ENCODE measurements at places on chromosomes 5 and 9. TPM values are rescaled to one million over a fixed set of nuclear protein-coding genes. Genes with fewer than 3 reads are reported as not detected.

DNA sequence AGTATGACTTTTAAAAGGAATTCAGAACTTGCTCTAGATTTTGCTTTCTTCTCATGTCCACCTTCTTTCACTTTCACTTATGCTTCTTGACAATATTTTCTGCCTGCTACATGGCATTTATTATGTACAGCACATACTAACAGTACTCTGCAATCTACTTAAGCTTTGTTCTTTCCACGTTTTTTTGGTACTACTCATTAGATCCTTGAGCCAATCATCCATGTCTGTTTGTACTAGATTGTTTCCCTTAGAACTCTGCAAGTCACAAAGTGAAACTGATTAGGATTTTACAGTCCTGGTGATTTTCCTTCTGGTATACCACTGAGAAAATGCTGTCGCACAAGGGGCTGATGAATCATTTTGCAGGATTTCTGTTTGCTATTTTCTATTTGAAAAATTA is 78.3 kb downstream of the PARP8 start:
- peaks cover 9% of the 10 kb centered on the region for H3K4me1 ChIP-seq
- peak overlapping the region; percentile 59 for H3K4me3 ChIP-seq
- peak overlapping the region; percentile 80 for H3K27ac ChIP-seq
- no peaks in the 10 kb centered on the region for H3K27me3 ChIP-seq
- H3K36me3 ChIP-seq, result no peaks in the 10 kb centered on the region

The GGTA1 gene
- 15.4 TPM for polyA plus RNA-seq

DNA sequence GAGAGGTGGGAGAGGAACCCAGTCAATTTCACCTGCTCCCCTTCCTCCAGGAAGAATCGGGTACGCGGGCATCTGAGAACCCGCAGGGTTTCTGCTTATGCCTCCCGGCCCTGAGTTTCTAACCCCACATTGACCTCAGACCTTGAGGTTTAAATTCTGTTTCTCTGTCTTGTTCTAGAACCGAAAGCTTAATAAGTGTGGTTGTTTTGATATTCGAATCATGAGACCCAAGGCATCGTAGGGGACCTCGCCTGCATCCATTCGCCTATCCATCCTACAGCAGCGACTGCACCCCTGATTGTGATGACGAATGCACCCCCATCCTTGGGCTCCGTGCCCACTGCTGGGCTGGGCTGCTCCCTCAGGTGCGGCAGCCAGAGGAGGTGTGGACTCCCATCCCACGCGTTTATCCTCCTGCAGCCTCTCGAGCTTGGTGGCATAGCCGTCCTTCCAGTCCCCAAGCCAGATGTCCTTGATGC is 80.8 kb upstream of the IER5L start:
- no peak for DNase-seq
- peaks cover 9% of the 10 kb centered on the region for H3K27me3 ChIP-seq
- peak overlapping the region; percentile 60 for H3K4me3 ChIP-seq
- no peak overlapping the region for H3K27ac ChIP-seq
- H3K36me3 ChIP-seq, result no peaks in the 10 kb centered on the region

The TRIM36 gene
- polyA plus RNA-seq, result 2.3 TPM

DNA sequence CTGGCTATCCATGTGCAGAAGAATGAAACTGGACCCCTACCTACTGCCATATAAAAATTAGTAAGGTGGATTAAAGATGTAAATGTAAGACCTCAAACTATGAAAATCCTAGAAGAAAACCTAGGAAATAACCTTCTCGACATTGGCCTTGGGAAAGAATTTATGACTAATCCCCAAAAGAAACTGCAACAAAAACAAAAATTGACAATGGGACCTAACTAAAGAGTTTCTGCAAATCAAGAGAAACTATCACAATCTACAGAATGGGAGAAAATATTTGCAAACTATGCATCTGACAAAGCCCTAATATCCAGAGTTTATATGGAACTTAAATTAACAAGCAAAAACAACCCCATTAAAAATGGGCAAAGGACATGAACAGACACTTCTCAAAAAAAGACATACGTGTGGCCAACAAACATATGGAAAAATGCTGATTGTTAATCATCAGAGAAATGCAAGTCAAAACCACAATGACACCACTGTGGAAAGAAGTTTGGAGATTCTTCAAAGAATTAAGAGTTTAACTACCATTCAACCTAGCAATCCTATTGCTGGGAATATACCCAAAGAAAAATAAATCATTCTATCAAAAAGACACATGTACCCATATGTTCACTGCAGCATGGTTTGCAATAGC is 98.5 kb downstream of the NR3C1 start:
- no peak overlapping the region for H3K4me3 ChIP-seq
- H3K36me3 ChIP-seq, result peaks cover 40% of the 10 kb centered on the region
- no peaks in the 10 kb centered on the region for H3K27me3 ChIP-seq
- DNase-seq, result no peak

The TRIM23 gene
- polyA plus RNA-seq, result 1.3 TPM

DNA sequence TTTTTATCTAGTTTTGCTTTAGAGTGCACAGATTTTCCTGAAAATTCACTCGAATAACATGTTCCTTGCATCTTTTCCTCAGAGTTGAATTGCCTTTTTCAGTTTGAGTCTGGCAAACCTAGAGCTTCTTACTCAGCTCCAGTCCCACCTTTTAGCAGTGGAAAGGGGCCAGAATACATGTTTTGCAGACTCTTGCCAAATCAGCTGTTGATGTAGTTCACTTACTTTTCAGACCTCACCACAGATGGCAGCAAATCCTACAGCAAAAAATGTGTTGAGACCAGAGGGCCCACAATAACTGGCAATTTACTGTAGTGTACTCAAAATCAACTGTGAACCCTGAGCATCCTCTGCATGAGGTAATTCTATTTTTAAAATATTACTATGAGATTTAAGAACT is 545.2 kb upstream of the ACO1 start:
- H3K36me3 ChIP-seq, result no peaks in the 10 kb centered on the region
- H3K4me1 ChIP-seq, result no peaks in the 10 kb centered on the region
- no peak overlapping the region for H3K27ac ChIP-seq
- H3K27me3 ChIP-seq, result no peaks in the 10 kb centered on the region
- H3K4me3 ChIP-seq, result no peak overlapping the region
- DNase-seq, result no peak

DNA sequence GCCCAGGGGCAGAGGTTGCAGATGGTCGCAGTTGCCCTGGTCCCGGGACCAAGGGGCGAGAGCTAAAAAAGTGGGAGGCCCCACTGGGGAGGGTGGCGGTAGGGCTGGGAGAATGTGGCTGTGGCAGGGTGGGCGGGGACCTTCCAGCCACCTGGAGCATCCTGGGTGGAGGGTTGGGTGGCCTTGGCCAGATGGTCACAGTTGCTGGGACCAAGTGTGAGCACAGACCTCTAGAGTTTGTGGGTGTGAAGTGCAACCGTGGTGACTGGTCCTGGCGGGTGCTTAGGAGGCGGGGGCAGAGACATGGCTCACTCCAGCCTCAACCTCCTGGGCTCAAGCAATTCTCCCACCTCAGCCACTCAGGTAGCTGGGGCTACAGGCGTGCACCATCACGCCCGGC is 5.7 kb upstream of the TRAF2 start:
- DNase-seq, result no peak
- no peak overlapping the region for H3K4me3 ChIP-seq
- H3K36me3 ChIP-seq, result no peaks in the 10 kb centered on the region
- H3K27ac ChIP-seq, result no peak overlapping the region
- no peaks in the 10 kb centered on the region for H3K27me3 ChIP-seq
- H3K4me1 ChIP-seq, result peaks cover 20% of the 10 kb centered on the region

The SURF2 gene
- 24.7 TPM for polyA plus RNA-seq

The GARIN3 gene
- not detected for polyA plus RNA-seq

The HAPLN1 gene
- not detected for polyA plus RNA-seq

DNA sequence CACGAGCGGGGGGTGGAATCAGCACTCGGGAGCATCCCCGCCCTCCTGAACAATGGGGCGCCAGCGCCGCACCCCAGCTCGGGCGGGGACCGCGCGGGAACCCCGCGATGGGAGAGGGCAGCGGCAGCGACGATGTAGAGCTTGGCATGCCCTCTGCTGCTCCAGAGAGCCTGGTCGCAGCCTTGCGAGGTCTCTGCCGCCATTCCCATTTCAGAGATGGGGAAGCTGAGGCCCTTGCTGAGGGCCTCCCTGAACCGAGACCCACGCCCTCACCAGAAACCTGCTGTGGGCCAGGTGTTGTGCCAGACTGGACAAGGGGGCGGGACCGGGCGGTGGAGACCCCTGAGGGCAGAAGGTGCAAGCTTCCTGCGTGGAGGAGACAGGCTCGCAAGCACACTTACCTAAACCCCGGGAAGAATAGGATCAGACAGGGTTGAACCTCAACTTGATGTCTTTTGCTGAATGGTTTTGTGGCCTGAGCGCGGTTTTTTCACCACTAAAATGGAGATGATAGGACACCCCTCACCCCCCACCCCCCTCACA is 647 bp upstream of the MEGF9 start:
- no peaks in the 10 kb centered on the region for H3K27me3 ChIP-seq
- no peak for DNase-seq
- H3K27ac ChIP-seq, result peak overlapping the region; percentile 45
- H3K4me1 ChIP-seq, result peaks cover 26% of the 10 kb centered on the region
- H3K4me3 ChIP-seq, result peak overlapping the region; percentile 65

GRCh38 chr5:133390416-133391353 is 221.7 kb downstream of the FSTL4 start:
- DNase-seq, result no peak
- H3K4me1 ChIP-seq, result no peaks in the 10 kb centered on the region
- no peaks in the 10 kb centered on the region for H3K27me3 ChIP-seq
- no peaks in the 10 kb centered on the region for H3K36me3 ChIP-seq

DNA sequence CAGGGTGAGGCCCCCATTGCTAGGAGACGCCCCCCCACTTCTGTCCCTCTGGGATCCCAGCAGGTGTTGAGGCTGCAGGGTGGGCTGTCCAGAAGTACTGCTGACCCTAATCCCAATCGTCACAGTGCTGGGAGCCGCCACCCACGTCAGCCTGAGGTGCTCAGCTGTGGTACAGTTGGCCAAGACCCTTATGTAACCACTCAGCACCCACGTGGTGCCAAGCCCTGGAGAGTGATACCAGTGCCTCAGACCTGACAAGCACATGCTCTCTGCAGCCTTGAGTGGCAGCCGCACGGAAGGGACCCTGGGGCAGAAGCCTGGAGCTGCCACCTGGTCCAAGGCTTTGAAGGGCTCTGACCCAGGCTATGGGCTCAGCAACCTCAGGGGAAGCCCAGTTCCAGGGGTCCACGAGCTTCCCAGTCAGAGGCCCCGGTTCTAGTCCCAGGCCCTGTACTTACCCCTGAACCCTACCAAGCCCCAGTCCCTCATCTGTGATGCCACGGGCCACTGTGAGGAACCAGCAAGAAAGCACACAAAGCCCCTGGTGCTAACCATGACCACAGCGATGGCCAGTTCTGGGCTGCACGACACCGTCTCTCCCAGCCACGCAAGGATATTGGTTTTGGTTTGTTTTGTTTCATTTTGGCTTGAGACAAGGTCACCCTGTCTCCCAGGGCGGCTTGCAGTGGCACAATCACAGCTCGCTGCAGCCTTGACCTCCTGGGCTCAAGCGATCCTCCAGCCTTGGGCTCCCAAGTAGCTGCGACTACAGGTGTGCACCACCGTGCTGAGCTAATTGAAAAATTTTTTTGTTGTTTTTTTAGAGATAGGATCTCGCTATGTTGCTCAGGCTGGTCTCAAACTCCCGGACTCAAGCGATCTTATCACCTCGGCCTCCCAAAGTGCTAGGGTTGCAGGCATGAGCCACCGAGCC is 50.7 kb downstream of the DBH start:
- H3K4me1 ChIP-seq, result no peaks in the 10 kb centered on the region
- no peaks in the 10 kb centered on the region for H3K36me3 ChIP-seq
- H3K4me3 ChIP-seq, result no peak overlapping the region
- H3K27me3 ChIP-seq, result no peaks in the 10 kb centered on the region
- DNase-seq, result no peak

- no peaks in the 10 kb centered on the region for H3K27me3 ChIP-seq
- H3K4me3 ChIP-seq, result peak overlapping the region; percentile 18
- peak; percentile 94 for DNase-seq
- peaks cover 72% of the 10 kb centered on the region for H3K4me1 ChIP-seq
- peaks cover 15% of the 10 kb centered on the region for H3K36me3 ChIP-seq
These were observed 3.2 kb downstream of the NEK6 start for GRCh38 chr9:124260769-124261603.

DNA sequence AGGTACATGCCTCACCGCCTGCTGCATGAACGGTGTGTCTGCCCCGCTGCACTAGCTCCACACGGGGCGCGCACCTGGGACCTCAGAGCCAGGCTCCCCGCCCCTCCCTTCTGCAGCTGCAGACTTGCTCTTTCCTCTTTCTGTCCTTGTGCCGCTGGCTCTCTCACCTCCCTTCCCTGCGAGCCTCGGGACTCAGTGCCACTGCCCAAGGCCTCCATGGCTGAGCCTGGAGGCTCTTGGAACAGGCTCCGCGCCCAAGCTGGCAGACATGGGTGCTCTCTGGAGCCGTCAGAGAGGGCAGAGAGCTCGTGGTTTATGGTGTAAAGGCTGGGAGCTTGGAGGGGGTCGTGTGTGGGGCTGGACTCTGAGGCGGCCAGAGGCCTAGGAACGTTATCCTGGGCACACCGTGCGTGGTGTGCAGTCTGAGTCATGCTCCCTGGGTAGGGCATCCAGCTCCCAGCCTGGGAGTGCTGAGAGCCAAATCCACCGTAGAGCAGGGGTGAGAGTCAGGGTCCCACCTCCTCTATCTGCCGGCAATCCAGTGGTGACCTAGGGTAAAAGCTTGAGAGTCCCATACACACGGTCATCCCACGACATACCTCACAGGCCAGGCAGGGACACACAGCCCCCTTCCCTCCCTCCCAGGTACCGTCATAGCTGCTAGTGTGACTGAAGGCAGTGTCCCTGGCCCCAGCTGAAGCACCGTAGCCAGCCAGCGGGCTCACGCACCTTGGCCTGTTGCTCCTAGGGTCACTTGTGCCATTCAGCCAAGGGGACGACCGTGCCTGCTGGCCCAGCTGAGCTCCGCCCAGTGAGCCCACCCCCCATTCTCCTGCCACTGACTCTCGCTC is 22.4 kb downstream of the GOLGA2 start:
- H3K4me1 ChIP-seq, result peaks cover 19% of the 10 kb centered on the region
- H3K36me3 ChIP-seq, result peaks cover 17% of the 10 kb centered on the region
- no peak overlapping the region for H3K27ac ChIP-seq
- no peak overlapping the region for H3K4me3 ChIP-seq
- H3K27me3 ChIP-seq, result peaks cover 13% of the 10 kb centered on the region

- H3K4me3 ChIP-seq, result no peak overlapping the region
- no peaks in the 10 kb centered on the region for H3K36me3 ChIP-seq
- H3K27ac ChIP-seq, result no peak overlapping the region
- no peak for DNase-seq
- peaks cover 75% of the 10 kb centered on the region for H3K27me3 ChIP-seq
These were observed 724 bp downstream of the NR2F1-AS1 start for GRCh38 chr5:93580063-93580926.

GRCh38 chr5:94944160-94944559 is 325.7 kb downstream of the SLF1 start:
- H3K27me3 ChIP-seq, result no peaks in the 10 kb centered on the region
- peaks cover 21% of the 10 kb centered on the region for H3K36me3 ChIP-seq
- H3K4me3 ChIP-seq, result no peak overlapping the region
- H3K4me1 ChIP-seq, result peaks cover 27% of the 10 kb centered on the region

GRCh38 chr5:101473483-101473882 is 570.4 kb upstream of the ST8SIA4 start:
- H3K36me3 ChIP-seq, result no peaks in the 10 kb centered on the region
- no peaks in the 10 kb centered on the region for H3K4me1 ChIP-seq
- no peaks in the 10 kb centered on the region for H3K27me3 ChIP-seq
